ENCODE measurements at places on chromosomes 16 and 17.

DNA sequence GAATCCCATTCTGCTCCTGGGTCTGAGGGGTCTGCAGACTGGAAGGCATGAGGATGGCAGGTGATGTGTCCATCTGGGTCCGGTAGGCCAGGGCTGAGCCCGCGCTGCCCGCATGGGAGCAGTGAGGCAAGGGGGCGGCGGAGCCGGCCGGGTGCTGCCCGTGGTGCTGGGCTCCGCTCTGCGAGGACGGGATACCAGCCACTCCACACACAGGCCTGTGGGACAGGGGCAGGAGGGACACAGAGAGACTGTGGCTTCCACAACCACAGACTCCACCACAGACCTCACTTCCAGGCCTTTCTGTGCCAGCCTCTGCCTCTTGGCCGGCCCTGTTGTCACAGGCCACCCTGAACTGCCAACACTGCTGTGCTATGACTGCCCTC is 25.4 kb downstream of the MAP1LC3B start:
- ATAC-seq, result peak; percentile 42

GRCh38 chr16:90078579-90078895 is 1.4 kb upstream of the PRDM7 start:
- ATAC-seq, result no peak

GRCh38 chr16:89645122-89645521 is 12.4 kb downstream of the CHMP1A start:
- no peak for ATAC-seq

DNA sequence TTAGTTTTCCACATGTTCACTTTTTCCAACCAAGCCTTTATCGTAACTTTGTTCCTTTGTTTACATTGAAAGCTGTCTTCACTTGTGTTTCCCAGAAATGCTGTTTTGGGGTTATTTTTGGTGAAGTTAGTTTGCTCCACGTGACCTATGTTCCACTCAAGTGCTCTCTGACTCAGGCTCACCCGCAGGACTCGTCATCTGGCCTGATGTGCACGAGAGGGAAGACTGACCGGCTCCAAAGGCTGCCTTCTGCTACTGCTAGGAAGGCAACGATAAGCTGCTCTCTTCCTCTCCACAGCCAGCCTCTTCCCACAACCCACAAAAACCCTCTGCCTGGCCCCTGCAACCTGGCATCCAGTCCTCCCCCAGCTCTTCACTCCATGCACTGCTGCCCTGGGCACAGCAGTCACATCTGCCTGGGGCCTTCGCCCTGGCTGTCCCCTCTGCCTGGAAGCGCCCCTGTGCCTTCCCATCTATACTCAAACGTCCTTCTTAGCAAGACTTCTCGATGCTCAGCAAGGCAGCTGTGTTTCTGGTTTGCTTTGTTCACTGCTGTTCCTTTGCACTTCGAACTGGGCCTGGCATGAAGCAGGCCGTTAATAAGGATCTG is 28.0 kb downstream of the ZCCHC14 start:
- ATAC-seq, result peak; percentile 66

- ATAC-seq, result peak; percentile 86
Observed at GRCh38 chr17:33520426-33521330, 227.6 kb upstream of the ASIC2 start.

DNA sequence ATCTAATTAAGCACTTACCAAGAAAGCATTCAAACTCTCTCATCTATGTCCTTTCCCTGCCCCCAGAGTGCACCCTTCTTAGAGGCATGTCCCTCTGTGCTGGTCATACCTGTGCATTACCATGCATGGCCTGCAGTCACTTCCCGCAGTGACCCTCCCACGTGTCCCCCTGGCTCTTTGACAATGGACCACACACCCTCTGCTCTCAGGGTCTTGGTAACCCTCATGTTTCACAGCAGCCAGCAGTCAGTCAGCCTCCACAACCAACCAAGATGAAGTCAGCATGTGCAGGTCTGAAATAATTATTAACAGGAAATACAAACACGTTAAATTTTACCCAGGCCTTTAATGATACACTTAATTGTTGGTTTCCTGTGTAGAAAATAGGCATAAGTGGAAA is 10.1 kb downstream of the KRT33A start:
- no peak for ATAC-seq
